ENCODE measurements at places on chromosomes 7 and 10. TPM values are rescaled to one million over a fixed set of nuclear protein-coding genes. Genes with fewer than 3 reads are reported as not detected.
A peak's percentile ranks its signal among the peaks of the same experiment; 100 is the strongest.

TECPR1 gene
- total RNA-seq = 25.5 TPM

EN2 gene
- total RNA-seq = 0.11 TPM

TSPAN12 gene
- total RNA-seq = 60.4 TPM

AMZ1 gene
- total RNA-seq = 1.0 TPM

MBLAC1 gene
- 3.0 TPM for total RNA-seq

NANOS1 gene
- 2.1 TPM for total RNA-seq

DNA sequence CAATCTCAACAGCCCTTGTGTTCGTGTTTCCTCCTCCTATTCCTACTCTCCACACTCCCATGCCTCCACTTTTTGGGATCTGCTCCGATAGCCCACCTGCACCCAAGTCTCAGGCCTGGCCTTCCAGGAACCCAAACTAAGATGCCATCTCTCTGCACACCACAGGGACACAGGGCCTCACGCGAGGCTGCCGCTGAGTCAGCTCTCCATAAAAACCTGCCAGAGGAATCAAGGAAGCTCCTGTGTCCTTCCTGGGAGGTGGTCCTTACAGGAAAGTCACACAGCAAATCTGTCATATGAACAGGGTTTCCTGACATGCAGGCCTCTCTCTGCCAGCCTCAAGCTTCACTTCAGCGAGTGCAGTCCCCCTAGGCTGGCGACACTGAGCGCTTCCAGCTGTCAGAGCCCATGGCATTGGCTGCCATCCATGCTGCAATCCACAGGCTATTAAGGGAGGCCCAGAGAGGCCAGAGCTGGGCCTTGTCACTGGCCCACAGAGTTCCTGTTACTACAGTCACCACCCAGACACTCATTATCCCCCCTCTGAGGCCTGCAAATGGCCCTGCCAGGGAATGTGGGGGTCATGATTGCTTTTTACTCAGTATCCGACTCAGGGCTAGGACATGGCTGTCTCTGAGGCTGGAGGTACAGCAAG is 151.4 kb downstream of the OAT start:
- no peak for DNase-seq

- no peak for DNase-seq
These were observed 58.3 kb downstream of the SLC39A12 start for GRCh38 chr10:18010050-18010449.

- DNase-seq = no peak
These were observed 68.4 kb downstream of the HACD1 start for GRCh38 chr10:17548770-17549169.

GRCh38 chr7:87628780-87629569 is 777 bp downstream of the RUNDC3B start:
- DNase-seq = peak; percentile 24

- DNase-seq = no peak
These were observed 18.5 kb upstream of the ANTXRL start for GRCh38 chr10:46268076-46268881.

GRCh38 chr10:21092683-21093524 is 195.8 kb upstream of the NEBL start:
- DNase-seq = no peak

- DNase-seq = no peak
These were observed 984.4 kb upstream of the AUTS2 start for GRCh38 chr7:68613897-68614296.

- DNase-seq = no peak
These were observed 13.4 kb downstream of the CEP55 start for GRCh38 chr10:93509816-93510215.

DNA sequence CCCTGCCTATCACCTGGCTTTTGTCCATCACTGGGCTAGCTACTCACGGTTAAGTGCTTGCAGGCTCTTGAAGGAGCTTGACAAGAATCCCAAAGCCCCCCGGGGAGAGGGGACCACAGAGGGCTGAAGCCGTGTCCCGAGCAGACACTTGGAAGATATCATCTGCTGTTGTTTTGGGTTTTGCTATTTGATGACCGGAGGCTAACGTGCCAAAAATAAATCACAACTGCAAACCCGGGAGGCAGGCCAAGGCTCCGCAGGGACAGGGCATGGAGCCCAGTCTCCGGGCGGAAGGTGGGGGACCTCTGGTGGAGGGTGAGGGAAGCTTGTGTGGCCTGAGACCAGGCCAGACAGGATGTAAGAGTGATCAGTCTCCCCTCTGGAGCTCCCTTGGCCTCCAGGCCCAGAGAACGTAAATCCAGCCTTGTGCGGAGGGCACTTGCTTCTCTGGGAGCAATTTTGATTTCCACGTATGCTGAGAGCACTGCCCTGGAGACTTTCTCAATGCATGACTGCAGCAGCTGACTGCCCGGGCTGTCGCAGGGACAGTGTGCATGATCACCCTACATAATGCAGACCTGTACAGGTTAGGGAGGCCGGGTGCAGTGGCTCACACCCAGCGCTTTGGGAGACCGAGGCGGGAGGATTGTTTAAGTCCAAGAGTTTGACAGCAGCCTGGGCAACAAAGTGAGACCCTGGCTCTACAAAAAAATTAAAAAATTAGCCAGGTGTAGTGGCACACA is at the start of gene PHKG1:
TSS of gene PHKG1 (minus strand) at position 164 of the 743 bp plus-strand sequence. CDS start 4,011 bp downstream, outside the sequence.
- peak; percentile 95 for DNase-seq

DNA sequence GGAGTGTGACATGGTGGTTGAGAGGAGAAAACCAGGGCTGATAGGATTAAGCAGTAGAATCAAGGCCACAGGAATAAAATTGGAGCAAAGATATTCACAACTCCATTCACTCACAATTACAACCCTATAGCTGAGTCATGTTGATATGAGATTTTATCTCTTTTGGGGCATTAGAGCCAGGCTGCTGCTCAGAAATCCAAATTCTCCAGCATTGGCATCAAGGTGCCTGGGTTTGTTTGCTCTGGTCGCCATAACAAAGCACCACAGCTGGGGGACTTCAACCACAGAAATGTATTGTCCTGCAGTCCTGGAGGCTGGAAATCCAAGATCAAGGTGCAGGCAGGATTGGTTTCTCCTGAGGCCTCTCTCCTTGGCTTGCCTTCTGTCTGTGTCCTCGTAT is 52.5 kb upstream of the GRB10 start:
- no peak for DNase-seq

DNA sequence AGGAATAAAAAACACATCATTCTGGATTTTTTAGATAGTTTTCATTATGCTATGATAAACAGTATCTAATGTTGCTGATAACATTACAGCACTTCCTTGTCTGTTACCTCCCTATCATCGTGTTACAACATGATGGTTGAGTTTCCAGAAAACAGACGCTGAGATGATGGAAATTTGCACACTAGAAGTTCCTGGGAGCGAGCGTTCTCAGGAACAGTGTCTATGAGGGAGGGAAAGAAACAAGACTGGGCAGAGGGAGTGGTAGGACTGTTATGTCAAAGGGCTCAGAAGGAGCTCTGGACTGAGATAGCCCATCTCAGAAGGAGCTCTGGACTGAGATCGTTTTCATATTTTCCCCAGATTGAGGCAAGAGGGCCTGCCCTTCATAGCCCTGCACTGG is 121.6 kb downstream of the REEP3 start:
- DNase-seq = no peak

DNA sequence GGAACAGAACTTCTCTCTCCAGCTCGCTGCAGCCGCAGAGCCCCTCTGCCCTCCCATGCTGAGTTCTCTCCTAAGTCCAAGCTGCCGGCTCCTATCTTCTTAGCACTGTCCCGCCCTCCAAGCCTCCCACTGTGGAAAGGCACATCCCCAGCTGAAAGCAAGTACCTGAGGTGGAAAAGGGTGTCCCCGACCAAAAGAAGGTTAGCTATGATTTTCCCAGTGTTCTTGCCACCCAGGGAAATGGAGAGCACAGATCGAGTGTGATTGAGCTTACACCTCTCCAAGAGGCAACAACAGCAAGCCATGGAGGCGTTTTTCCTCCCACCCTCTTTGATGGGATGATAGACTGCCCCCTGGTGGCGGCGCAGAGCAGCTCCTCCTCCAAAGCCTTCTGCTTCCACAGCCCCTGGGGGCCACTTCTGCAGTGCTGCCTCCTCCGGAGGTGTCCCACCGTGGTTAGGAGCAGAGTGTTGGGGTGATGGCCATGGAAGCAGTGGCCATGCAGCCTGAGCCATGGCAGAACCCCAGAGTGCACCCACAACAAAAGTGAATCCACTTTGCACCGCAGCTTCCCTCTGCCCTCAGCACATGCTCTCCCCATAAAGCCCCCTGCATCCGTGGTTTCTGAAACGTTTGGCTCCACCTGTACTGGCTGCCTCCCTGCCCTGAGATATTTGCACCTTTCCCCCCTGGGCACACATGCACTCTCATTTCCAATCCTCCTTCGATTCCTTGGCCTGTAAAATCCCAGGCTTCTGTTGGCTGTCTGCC is 143.1 kb upstream of the STK17A start:
- no peak for DNase-seq

DNA sequence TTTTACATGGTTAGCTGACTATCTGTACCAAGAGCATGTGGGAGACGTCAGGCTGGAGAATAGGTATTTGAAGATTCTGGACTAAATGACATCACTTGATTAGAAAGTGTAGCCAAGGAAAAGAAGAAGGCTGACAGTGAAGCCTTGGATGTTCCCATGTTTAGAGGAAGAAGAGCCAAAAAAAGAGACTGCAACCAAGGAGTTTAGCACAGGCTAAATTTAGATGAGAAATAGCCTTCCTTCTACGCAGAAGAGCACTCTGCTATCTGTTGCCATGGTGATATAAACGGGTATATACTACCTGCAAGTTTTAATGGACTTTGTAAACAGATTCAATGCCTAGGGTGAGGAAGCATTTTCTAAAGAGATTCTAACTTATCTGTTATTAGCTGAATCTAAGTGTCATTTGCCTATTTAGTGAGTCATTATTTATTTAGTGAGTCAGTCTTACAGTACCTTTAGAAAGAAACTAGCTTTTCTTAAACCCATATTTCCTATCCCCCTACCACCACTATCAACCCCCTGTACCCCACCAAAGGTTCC is 69.8 kb downstream of the CDK6 start:
- DNase-seq = no peak

DNA sequence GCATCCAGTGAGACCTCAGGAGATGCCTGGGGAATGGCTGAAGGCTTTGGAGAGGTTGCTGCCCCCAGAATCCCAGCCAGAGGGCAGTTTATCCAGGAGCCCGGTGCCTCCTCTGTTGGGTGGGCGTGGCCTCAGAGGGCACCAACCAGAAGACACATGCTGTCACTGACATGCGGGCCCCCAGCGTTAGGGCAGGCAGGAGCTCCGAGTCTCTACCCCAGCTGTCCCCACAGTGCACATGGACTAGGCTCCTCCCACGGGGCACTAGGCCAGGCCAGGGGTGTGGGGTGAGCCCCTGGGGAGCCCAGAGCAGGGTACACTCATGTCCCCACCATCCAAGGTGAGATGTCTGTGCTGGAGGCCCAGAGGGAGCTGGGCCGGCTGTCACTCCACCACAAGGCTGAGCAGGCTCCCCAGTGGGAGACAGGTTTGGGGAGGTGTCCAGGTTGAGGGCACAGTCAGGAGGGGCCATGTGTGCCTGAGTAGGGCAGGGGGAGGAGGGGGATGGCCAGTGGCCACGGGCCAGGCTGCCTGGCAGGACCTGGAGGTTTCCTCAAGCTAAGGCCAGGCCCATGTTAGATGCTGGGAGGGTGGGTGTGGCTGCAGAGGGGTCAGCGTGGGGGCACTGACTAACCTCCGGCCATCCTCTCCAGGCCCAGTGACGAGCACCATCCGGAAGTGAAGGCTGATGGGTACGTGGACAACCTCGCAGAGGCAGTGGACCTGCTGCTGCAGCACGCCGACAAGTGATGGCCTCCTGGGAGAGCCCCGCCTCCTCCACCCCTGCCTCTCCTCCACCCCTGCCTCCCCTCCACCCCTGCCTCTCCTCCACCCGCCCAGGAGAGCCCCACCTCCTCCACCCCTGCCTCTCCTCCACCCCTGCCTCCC is 131.3 kb downstream of the FAM53B start:
- peak; percentile 71 for DNase-seq

DNA sequence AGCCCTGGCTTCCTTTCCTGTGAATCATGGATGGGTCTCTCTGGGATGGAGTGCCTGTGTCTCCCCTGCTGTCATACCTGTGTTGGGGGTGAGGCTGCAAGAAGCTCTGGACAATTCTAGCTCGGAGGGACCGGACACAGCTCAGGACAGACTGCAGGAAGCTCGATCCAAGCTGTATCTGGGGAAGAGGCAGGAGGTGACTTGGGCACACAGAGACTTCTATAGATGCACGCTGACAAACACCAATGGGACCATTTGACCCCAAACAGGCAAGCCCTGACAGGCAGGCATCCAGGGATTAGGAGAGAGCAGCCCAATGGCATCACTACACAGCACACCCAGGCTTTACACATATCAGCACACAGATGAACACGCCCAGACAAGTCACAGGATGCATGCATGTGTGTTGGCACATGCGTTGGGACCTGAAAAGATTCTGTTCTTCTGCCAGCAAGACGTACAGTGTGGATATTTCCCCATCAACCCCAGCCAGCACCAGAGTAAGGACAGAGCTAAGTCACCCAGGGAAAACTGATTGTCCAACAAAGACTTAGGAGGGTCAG is 4.5 kb downstream of the LLCFC1 start:
- DNase-seq = no peak

GRCh38 chr7:67713451-67714056 is 716.9 kb downstream of the TYW1 start:
- no peak for DNase-seq

DNA sequence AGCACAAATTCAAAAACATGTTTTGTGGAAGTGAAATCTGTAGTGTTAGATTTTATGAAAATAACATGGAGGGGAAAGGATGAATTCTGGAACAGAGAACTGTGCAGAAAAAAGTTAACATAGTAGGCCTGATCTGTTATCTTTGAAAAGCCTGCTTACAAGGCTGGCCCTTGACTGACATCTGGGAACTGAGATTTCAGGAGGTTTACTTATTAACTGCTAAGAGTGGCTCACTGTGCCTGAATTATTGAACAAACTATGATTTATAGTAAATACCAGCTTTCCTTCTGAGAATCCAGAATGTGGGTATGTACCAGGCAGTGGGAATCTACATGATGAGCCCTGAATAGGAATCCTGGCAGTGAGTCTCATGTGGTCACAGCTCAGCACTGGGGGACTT is 30.5 kb downstream of the NSUN6 start:
- no peak for DNase-seq

- DNase-seq = no peak
These were observed 98.6 kb downstream of the SEMA3A start for GRCh38 chr7:84095971-84096370.
